ENCODE measurements at places on chromosomes 2 and 18.

GRCh38 chr18:6741232-6741663, 11.7 kb downstream of the ARHGAP28 start:
- DNase-seq = no peak

DNA sequence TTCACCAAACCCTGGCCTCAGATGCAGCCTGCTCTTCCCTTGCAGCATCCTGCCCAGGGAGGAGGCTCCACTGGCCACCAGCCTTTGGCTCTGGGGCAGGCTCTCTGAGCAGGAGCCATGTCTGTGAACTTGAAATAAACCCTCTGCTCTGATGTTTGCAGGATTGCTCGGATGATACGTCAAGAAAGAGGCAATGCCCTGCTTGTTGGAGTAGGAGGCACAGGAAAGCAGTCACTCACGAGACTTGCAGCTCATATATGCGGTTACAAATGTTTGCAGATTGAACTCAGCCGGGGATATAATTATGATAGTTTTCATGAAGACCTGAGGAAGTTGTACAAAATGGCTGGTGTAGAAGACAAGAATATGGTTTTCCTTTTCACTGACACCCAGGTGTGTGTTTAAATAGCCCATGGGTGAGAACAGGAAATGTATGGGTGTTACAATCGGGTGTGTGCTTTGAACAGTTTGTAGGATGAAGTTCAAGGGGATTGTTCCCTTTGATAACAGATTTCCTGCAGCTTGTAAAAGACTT, 177.9 kb downstream of the DNAH6 start:
- no peak for DNase-seq

GRCh38 chr2:135944625-135945024, 40.8 kb downstream of the DARS1 start:
- no peak for DNase-seq

GRCh38 chr2:143706354-143706753, 577.1 kb downstream of the ARHGAP15 start:
- no peak for DNase-seq

DNA sequence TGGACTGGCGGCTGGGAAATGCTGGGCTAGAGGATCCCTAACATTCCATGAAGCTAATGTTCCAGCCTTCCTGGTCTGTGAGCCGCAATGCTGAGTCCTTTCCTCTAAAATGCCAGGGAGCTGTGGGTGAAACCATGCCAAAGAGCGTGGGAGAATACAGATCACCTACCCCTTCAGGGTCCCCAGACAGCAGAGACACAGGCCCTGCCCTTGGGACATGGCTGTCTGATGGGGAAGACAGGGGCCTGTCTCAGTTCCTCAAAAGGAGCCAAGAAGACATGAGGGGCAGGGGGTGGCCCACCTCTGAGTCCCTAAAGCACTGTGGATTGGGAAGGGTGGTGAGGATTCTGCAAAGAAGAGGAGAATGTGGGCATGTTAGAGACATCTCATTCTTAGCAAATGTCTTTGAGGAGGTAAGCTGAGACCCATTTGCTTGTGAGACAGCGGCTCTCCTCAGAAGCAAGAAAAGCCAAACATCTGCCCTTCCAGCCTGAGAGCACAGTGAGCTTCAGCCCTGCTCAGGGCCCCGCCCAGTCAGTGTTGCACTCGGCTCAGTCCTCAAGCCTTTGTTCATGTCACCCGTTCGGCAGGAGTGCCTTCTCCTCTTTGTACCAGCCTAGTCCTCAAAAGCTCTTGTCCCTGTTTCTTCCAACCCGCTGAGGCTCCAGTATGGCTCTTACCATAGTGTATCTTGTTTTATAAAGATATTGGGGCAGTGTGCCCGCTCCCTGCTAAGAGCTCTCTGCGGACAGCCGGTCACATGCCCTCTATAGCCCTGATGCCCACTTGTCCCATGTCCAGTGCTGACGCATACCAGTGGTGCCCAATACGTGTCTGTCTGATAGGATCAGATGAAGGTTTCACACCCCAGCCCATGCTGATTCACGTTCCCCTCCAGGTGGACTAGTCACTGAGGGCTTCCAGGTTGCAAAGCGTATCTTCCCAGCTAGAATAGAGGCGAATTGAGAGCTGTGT, 286.2 kb downstream of the CYP26B1 start:
- DNase-seq = no peak

GRCh38 chr2:69097891-69098655, 85.1 kb downstream of the ANTXR1 start:
- DNase-seq = no peak
